SK-MEL-5 (cell line): ENCODE measurements at places on chromosomes 7 and 10. TPM values are rescaled to one million over a fixed set of nuclear protein-coding genes. Genes with fewer than 3 reads are reported as not detected.

GRM3 gene
- not detected in 2 replicates for total RNA-seq

SNCG gene
- total RNA-seq = 0.83 TPM in 1 of 2 replicates, not detected in the other

VAX1 gene
- 1.1 and 1.3 TPM in 2 replicates for total RNA-seq

ABCC2 gene
- total RNA-seq = 99.4 and 113 TPM in 2 replicates

CCL26 gene
- not detected in 2 replicates for total RNA-seq

IRF5 gene
- 6.3 and 6.9 TPM in 2 replicates for total RNA-seq

SVIL gene
- 12.0 and 14.5 TPM in 2 replicates for total RNA-seq

TMEM225B gene
- total RNA-seq = 0.53 TPM in 1 of 2 replicates, not detected in the other

GPNMB gene
- total RNA-seq = 1,248 and 1,278 TPM in 2 replicates

PRXL2A gene
- 113 and 122 TPM in 2 replicates for total RNA-seq

FAM237B gene
- total RNA-seq = not detected in 2 replicates

TMEM229A gene
- total RNA-seq = 0.88 and 1.5 TPM in 2 replicates

DNA sequence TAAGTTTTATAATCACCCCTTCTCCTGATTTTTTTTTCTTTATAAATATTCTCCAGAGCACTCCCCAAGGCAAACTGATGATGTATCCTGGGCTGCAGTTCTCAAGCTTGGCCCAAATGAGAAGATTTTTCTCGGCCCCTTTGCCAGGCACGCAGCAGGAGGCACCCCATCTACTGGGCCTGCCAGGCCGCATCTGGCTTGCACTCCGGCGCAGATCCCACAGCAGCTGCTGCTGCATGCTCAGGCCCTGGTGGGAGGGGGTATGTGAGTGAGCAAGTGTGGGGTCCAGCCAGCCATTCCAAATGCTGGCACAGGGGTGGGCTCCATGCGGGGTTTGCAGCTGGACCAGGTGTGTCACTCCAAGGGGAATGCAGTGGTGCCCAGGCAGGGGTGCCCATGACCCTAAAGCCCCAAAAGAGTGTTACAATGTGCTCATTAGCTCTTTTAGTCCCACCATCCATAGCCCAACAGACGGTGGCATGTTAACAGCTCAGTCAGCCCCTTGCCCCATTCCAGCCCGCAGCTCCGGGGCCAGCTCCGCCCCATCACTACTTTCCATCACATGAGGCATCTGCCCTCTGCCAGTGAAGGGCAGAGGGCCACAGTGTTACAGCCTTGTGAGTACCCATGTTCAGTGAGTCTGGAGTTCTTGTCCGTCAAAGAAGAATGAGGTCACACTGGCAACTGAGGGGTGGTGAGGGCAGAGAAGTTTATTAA lies 25.9 kb downstream of the OAT start:
- no peak for DNase-seq

DNA sequence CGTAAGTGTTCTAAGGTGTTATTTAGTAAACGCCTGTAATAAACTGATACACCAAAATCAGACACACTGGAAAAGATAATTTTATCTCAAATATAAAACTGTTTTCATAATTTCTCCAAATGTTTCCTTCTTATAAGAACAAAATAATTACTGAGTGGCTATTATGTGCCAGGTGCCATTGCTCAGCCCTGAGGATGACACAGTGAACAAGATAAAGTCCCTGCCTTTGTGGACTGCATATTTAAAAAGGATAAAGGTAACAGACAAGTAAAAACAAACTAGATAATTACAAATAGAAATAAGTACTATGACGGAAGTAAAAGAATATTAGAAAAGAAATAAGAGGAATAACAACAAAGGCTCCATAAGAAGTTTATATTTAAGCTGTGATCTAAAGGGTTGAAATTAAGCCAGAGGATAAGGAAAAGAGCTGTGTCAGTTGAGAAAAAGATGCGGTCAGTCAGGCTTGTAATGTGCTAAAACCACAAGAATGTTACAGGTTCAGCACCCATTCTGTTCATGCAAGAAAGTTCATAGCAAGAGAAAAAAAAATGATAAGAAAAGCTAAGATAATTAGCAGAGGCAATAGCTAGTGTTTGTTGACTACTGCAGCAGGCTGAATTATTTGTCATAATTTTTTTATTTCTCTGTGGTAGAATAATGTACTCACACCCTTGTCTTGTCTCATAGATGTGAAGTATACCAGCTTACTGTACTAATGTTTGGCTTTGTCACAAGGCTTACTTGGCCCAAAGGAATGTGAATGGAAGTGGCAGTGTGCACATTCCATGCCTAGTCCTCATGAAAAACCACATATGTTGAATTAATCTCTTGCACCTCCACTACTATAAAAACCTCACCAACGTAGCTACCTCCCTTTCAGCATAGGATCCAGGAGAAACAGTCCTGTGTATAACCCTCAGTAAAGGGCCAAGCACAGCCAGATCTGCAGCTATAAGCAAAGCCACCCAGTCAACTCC lies 75.1 kb downstream of the CRPPA start:
- DNase-seq = no peak

DNA sequence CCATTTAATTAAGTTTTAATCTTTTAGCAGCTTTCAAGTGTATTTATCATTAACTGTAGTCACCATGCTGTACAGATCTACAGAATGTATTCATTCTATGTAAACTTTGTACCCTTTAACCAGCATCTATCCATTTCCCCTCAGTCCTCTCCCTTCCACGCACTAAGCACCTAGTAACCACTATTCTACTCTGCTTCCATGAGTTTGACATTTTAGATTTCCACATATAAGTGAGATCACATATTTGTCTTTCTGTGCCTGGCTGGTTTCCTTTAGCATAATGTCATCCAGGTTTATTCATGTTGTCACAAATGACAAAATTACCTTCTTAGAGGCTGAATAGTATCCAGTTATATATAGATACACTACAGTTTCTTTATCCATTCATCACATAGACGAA lies 79.7 kb downstream of the BTAF1 start:
- DNase-seq = no peak

DNA sequence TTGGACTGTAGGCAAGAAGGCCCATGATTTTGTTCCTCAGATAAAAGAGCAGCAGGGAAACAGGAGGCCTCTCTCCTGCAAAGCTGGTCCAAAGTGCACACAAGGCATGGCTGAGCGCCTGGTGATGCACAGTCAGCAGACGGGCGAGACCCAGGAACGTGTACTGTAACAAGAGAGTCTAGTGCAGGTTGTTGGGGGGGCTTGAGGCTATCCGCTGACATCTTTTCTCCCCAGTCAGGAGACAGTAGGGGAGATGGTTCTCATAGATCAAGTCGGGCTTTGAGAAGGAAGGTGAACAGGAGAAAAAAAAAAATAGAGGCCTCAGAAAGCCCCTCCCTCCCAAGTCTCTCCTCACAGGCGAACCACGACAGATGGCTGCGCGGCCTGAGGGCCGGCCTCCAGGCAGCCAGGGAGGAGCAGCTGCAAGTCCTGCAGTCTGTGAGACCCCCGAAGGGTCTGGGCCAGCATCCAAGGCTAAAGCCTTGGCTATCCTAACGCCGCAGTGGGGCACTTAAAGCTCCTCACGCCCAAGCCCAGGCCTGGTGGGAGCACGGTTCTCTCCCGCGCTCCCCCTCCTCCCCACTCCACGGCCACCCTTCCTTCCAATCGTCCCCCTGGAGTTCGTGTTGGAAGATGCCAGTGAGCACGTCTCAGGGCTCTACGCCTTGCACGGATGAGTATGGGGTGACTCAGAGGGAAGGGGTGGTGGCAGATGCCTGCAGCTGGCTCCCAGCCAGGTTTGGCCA lies 68.3 kb downstream of the PRKAG2 start:
- DNase-seq = no peak

- no peak for DNase-seq
Observed at GRCh38 chr10:114274616-114275453, 35.8 kb downstream of the VWA2 start.

- no peak for DNase-seq
Observed at GRCh38 chr7:147980826-147981813, 609.4 kb upstream of the C7orf33 start.

DNA sequence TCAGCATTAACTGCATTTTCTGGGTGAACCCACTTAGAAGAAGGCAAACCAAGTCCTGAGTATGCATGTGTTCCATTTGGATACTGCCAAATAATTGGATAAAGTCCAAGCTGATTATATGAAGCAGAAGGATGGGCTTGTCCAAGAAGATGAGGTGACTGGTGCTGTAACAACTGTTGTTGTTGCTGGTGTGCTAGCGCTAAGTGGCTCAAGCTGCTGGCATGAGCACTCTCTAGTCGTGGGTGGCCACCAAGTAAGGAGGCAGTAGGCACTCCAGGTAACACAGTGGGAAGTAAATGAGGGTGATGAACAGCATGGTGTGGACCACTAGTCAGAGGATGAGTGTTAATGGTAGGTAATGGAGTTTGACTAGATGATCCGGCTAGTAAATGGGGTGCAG lies 80.4 kb downstream of the NRBF2 start:
- no peak for DNase-seq

DNA sequence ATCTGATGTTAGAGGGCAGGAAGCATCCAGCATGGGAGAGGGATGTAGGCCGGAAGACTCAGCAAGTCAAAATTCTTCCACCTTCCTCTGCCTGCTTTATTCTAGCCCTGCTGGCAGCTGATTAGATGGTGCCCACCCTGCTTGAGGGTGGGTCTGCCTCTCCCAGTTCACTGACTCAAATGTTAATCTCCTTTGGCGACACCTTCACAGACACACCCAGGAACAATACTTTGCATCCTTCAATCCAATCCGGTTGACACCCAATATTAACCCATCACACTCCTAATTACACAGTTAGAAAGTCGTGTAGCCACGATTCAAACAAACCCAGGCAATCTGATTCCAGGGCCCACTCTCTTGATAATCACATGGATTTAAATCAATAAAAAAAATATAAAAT lies 433.9 kb upstream of the LRGUK start:
- no peak for DNase-seq

DNA sequence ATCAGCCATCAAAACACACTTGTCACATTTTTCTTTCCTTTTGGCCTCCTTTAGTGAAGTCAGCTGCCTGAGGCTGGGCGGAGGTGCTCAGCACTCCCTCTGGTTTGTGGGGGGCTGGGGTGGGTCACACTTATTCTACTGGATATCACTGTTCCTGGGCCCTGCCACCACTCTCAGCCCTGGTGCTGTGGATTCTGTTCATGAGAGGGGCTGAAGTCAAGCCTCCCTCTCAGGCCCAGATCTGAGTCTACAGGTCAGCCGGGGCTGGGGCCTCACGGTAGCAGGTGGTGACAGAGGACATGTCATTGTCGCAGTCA lies 180.8 kb upstream of the TNS3 start:
- no peak for DNase-seq

DNA sequence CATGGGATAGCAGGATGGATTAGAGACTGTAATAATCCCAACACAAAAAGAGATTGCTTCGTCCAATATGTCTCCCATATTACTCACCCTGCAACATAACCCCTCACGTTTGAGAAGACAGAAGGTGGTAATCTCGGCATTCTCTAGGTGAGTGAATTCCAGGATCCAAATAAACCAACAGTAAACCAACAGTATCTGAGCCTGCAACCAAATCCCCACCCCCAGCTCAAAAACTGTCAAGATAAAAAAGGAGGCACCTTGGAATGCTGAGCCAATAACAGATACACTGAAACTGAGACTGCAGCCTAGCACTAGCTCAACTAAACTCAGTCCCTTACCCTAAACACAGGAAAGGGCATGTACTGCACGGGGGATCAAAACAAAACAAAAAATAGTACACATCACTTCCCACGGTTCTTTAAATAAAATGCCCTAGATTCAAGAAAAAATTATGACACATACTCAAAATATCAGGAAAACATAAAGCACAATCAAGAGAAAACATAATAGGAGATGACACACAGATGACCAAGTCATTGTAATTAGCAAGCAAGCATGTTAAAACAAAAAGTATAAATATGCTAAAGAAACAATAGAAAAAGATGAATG lies 28.0 kb downstream of the IPMK start:
- no peak for DNase-seq

GRCh38 chr10:4867520-4868356 lies 41.7 kb downstream of the AKR1E2 start:
- DNase-seq = no peak

GRCh38 chr10:1241973-1242935 lies 186.1 kb downstream of the WDR37 start:
- no peak for DNase-seq

DNA sequence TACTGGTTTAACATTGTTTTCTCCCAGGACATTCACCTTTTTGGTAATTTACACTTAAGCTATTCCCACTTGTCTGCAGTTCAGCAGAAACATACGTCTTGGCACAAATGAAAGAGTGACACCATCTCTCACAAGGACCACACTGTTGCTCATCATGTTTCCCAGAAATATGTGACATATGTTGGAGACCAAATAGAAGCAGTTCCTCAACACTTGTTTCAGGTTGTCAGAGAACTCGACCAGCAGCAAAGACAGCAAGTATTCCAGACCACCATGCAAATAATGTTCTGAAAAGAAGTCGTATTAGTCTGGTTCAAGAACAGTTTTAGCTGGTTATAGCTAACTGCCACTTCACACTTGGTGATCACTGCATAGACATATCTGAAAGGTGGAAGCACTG lies 81.3 kb upstream of the KLF6 start:
- DNase-seq = no peak

DNA sequence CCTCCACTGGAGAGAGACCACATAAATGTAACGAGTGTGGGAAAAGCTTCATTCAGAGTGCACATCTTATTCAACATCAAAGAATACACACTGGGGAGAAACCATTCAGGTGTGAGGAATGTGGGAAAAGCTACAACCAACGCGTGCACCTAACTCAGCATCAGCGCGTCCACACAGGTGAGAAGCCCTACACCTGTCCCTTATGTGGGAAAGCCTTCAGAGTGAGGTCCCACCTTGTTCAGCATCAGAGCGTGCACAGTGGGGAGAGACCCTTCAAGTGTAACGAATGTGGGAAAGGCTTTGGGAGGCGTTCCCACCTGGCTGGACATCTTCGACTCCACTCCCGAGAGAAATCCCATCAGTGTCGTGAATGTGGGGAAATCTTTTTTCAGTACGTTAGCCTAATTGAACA lies 20.6 kb downstream of the FAM200A start:
- DNase-seq = no peak

DNA sequence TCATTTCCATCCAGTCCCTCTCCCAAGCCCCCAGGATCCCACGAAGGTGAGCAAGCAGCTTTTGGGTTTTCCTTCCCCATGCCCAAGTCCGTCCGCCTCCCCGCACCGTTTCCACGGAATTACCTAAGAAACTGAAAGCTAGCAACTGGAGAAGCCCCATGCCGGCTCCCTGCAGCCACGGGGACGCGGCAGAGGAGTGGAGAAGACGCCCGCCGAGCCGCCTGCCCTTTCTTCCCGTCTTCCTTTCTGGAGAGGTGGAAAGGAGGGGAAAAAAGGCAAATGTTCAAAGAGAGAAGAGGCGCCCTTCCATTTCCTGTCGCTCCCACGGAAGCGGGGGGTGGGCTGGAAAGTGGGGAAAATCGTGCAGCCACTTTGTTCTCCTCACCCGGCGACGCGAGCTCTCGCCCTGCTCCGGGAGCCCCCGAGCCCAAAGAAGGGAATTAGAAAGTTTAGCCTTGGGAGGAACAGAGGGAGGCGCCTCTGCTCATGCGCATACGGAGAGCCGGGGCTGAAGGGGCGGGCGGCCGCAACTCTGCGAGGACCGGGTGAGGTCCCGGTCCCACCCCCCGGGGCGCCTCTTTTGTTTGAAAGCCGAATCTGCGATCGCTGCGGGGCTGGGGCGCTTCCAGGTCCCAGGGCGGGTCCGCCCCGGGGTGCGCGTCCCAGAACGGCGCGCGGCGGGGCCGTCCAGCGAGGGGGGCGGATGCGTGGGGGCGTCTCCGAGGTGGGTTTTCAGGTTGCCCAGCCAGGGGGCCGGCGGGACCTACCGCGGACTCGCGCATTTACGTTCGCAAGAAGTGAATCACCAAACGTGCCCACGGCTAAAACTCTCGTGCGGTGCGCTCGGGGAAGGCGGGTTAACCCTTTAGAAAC lies at the start of gene LAMB1:
TSS of gene LAMB1 (minus strand) at position 436 of the 873 bp plus-strand sequence. CDS start at position 160, 276 bp downstream.
- peak; percentile 79 for DNase-seq

- no peak for DNase-seq
Observed at GRCh38 chr7:104074529-104074928, 85.1 kb upstream of the RELN start.
